ENCODE measurements at places on chromosomes 1 and 21. TPM values are rescaled to one million over a fixed set of nuclear protein-coding genes. Genes with fewer than 3 reads are reported as not detected.
A peak's percentile ranks its signal among the peaks of the same experiment; 100 is the strongest.

The NGF gene
- polyA plus RNA-seq, result not detected

The COL9A2 gene
- 1.8 TPM for polyA plus RNA-seq

The CDKN2C gene
- polyA plus RNA-seq, result 18.2 TPM

The C1orf141 gene
- not detected for polyA plus RNA-seq

DNA sequence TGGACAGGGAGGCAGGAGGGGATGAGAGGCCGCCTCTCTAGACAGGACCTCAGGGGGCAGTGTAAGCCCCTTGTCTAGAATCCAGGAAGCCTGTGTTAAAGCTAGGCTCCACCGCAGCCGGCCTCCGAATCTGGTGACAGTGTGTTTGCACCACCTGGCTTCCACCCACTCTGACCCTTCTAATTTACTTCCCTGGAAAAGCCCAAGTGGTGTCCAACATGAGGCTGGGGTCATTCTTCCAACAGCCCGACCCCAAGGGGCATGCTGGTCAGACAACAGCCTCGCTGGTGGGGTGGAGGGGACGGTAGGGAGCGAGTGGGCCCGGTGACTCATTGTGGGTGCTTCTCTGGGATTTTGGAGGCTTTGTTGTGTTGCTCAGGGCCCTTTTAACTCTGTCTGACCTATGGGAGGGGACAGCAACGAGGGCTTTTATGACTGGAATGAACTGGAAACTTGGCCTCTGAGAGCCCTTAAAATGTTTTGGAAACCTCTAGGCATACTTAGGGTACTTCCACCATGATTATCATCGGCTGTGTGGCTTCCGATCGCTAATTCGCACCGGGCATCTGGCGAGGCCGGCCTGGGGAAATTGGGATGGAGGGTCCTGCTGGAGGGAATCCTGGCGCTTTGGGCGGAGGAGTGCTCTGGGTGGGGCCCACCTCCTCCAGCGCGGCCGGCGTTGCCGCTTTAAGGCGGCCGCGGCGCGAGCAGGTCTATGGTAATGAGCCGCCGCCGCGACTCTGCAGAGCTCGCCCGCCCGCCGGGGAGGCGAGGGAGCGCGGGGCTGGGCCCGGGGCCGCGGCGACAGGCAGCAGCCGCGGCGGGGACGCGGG lies at the start of gene CELSR2:
Gene CELSR2, plus strand, starts transcription at position 743 of the 833 bp plus-strand sequence. CDS start 541 bp downstream, outside the sequence.
- peak; percentile 73 for DNase-seq

DNA sequence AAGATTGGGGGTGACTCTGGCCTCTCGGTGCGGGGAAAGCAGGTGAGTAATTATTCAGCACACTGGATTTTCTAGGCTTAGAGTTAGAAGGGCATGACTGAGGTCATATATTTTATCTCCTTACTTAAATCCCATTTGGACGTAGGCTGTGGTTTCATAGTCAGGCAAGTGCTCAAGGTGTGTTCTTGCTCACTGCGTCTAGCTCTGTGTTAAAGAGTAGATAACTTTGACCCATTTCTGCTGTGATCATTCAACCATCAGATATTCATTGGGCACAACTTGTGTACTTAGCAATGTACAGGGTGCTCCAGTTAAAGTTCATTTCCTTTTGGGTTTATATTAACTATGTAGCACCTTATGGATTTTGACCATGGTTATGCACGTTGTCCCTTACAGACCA lies 14.6 kb downstream of the PFKFB2 start:
- DNase-seq, result no peak

DNA sequence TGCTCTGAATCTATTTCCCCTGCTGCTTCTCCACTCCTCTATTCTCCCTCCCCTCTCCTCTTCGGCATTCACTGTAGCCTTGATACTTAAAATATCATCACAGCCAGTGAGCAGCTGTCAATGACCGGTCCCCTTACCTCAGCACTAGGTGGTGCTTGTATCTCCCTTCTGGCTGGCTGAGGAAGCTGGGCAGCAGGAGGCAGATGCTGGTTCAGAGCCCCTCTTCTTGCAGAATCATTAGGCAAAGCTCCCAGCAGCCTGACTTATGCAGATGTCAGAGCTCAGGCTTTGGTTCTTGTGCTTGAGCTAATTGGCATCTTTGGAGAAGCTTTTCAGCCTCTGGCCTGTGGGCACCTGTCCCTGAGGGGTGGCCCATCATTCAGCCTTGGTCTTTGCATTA lies 31.9 kb upstream of the KCNA2 start:
- no peak for DNase-seq

DNA sequence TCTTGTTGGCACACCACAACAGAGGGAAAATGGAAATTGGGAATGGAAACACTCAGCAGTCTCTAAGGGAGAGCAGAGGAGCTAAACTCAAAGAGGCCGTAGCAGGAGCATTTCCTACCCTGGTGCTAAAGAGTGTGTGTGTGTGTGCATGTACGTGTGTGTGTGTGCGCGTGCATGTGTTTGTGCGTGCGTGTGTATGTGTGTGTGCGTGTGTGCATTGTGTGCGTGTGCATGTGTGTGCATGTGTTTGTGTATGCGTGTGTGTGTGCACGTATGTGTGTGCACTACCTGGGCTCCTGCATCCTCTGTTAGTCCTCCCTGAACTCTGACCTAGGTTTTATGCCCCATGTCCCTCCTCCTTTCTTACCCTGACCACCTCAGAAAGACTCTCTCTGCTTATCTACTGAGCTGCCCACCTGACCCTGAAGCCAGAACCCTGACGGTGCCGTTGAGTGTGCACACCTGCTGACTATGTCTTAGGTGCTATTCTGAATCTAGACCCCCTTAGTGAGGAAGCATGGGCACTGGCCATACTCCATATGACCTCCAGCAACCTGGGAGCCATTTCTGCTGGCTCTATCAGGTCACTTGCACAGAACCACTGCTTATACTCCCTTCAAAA lies 157.1 kb upstream of the HMGB4 start:
- DNase-seq, result no peak

DNA sequence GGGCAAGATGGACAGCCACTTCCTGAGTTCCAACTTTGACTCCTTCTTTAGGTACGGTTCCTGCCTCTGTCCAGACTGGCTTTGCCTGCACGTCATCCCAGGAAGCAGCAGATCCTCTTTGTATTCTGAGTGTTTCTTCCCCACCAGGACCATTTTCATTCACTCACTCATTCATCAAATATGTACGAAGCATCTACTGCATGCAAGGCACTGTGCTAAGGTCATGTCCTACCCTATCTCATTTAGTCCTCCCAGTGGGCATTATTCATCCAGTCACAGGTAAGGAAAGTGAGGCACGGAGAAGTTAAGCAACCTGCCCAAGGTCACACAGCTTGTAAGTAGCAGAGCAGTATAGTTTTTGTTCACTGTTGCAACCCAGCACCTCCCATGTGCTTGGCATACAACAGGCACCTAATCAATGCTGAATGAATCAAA lies 13.9 kb downstream of the CRYBG2 start:
- no peak for DNase-seq

DNA sequence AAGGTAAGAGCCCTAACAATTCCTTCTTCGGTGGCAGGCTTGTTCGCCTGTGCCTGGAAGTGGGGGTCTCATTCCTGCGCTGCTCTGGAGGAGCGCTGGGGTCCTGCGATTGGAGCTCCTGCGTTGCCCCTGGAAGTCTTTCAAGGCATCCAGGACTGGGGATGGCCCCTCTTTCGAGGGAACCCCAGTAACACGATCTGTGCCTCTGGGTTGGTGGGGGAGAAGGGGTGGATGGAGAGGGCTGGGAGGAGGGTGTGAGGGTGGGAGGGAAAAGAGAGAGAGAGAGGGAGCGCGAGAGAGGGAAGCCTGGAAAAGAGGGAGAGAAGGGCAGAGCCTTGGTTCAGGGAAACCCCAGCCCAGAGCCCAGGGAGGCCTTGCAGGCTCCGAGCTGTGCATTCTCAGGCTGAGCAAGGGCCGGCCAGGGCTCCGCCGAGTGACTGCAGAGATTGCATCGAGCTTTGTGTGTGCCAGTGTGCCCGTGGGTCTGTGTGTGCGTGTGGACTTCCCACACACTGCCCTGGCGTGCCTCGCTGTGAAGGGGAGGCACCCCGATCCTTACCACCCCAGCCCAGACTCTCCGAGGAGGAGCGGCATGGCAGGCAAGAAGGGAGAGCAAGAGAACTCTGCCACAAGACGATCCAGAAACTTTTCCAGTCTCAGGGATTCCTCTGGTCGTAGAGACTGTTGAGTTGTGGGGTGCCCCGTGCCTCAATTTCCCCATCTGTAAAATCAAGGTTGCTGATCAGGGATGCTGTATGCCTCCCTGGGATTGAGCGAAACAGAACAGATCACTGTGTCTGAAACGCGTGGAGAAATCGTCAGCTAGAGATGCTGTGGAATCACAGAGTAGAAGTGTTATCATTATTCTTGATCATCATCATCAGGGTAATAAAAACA lies 619 bp downstream of the BCL9 start:
- DNase-seq, result no peak

DNA sequence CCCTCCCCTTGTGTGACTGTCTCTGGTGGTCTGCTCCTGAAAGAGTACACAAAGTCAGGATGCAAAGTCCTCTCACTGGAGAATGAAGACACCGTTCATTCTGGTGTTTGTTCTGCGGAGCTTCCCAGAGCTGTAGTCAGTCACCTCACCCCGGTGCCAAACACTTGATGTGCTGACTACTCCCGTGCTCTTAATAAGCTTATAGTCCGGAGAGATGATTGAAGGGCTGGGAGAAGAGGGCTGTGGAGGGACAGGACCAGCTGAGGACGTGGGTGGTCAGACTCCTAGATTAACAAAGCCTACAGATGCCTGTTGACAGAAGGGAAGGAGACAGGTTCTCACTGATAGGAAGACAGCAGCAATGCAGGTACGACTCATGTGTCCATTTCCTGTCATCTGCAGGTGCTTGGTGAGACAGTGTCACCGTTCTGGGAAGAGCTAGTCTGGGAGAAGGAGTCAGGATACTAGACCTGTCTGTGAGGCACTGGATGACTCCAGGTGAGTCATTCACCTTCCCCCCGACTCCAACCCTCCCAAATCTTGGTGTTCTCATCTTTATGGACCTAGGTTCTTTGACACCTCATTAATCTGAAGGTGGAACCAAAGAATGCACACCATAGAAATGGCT lies 40.4 kb upstream of the LRRN2 start:
- no peak for DNase-seq

GRCh38 chr21:36626791-36627190 lies 72.1 kb upstream of the SIM2 start:
- no peak for DNase-seq

DNA sequence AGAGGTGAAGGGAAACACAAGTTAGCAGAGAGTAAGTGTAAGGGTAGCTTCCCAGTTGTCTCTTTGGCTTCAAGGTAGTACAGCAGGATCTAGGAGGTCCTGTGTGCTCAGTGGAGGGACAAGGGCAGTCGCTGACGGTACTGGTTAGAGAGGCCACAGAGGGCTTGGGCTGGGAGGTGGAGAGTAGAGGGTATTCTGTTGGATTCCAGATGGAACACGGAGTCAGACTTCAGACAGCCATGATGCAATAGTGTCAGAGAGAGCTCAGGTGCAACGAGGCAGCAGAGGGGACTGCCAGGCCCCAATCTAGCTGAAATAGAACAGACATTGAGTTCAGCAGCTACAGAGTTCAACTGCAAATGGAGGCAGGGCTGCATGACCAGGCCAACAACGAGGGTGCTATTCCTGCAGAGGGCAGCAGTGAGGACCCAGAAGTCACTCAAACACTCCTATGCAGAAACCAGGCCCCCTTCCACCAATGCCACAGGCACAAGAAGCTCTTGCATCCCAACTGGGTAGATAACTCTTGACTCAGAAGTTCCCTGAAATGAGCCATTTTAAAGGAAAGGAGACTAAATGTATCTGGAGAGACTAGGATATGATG lies 325.0 kb upstream of the ESRRG start:
- no peak for DNase-seq

DNA sequence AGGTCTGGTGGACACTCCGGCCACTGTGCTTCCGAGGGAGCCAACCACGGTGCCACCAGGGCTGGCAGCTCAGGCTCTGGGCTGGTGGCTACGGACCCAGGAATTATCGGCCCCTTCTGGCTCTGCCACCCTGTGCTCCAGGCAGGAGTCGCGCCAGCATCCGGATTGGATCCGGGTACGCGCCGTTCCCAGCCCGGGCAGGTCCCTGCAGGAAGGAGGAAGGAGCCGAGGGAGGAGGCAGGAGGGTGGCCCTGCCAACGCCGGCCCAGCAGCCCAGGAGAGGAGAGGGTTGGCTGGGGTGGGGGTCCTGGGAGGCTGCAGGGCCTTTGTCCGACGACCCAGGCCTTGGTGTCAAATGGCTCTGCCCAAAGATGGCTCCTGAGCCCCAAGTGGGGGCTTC lies 160.5 kb downstream of the CASZ1 start:
- no peak for DNase-seq
